Large intestine (tissue), 12 donors: ENCODE measurements at places on chromosomes 3 and 15. TPM values are rescaled to one million over a fixed set of nuclear protein-coding genes. Genes with fewer than 3 reads are reported as not detected.

Gene ALG1L2
- polyA plus RNA-seq: 0.91 TPM

DNA sequence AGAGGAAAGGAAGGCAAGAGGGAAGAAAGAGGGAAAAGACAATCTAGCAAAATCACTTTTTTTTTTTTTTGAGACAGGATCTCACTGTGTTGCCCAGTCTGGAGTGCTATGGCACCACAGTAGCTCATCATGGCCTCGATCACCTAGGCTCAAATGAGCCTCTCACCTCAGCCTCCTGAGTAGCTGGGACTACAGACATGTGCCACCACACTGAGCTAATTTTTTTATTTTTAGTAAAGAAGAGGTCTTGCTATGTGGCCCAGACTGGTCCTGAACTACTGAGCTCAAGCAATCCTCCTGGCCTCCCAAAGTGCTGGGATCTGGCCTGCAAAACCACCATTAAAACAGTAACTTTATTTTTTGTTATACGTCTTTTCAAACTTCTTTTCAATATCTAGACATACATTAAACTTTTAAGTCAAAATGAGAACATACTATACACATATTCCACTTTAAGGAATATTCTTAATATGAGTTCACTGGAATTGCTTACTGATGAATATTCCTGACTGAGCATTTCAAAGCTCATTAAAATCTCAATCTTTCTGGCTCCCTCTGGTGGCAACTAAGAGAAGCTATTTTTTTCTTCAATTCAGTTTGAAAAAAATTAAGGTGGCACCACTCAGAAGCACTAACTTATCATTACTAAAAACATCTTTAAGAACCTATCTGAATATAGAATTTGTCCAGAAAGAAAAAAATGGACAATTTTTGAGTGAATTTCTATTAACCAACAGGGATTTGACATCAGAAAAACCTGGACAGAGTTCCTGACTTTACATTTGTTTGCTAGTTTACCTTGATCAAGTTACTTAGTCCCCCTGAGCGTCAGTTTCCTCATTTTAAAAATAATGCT lies 40.9 kb downstream of the UACA start:
- DNase-seq: peak; percentile 57

Gene DISP2
- 4.6 TPM for polyA plus RNA-seq

GRCh38 chr3:136802481-136802996 lies 16.4 kb upstream of the SLC35G2 start:
- DNase-seq: peak; percentile 27

Gene COLQ
- 4.7 TPM for polyA plus RNA-seq
